ENCODE measurements at places on chromosomes 16 and 17. TPM values are rescaled to one million over a fixed set of nuclear protein-coding genes. Genes with fewer than 3 reads are reported as not detected.

MYH1 gene
- not detected for total RNA-seq

TEKT5 gene
- not detected for total RNA-seq

GRCh38 chr16:19936441-19936840, 51.8 kb upstream of the GPRC5B start:
- H3K27me3 ChIP-seq, result peaks cover 3% of the 10 kb centered on the region
- no peak for DNase-seq
- no peak overlapping the region for H3K27ac ChIP-seq
- no peaks in the 10 kb centered on the region for H3K36me3 ChIP-seq
- no peak overlapping the region for H3K4me3 ChIP-seq

KRTAP4-4 gene
- not detected for total RNA-seq

GRCh38 chr16:85199069-85199725, 86.9 kb upstream of the CIBAR2 start:
- no peaks in the 10 kb centered on the region for H3K27me3 ChIP-seq
- H3K36me3 ChIP-seq, result no peaks in the 10 kb centered on the region
- H3K4me1 ChIP-seq, result no peaks in the 10 kb centered on the region
- H3K4me3 ChIP-seq, result no peak overlapping the region
- DNase-seq, result no peak

DNA sequence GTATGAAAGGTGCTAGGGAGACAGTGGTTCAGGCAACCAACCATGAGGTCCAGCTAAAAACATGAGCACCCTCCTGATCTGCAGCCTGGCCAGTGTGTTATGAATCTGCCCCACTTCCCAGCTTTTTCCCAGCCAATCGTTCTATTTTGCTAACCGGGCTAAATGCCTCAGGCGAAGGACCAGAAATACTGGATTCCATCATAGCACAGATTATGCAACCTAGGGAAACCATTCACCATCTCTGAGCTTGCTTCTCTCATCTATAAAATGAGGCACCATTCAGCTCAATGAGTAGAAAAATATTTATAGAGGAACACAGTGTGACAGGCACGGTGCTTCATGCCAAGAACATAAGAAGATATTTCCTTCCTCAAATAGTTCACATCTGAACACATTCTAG, 45.2 kb upstream of the NUDT7 start:
- H3K4me1 ChIP-seq, result no peaks in the 10 kb centered on the region
- no peaks in the 10 kb centered on the region for H3K36me3 ChIP-seq
- no peak for DNase-seq
- no peak overlapping the region for H3K27ac ChIP-seq
- no peak overlapping the region for H3K4me3 ChIP-seq

DNA sequence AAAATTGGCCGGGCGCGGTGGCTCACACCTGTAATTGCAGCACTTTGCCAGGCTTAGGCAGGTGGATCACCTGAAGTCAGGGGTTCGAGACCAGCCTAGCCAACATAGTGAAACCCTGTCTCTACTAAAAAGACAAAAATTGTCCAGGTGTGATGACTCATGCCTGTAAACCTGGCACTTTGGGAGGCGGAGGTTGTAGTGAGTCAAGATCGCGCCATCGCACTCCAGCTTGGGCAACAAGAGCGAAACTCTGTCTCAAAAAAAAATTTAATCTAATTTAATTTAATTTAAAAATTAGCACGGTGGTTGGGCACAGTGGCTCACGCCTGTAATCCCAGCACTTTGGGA, 1.6 kb upstream of the HBQ1 start:
- H3K36me3 ChIP-seq, result no peaks in the 10 kb centered on the region
- H3K4me1 ChIP-seq, result peaks cover 26% of the 10 kb centered on the region
- no peak overlapping the region for H3K27ac ChIP-seq
- peaks cover 42% of the 10 kb centered on the region for H3K27me3 ChIP-seq
- H3K4me3 ChIP-seq, result no peak overlapping the region

DNA sequence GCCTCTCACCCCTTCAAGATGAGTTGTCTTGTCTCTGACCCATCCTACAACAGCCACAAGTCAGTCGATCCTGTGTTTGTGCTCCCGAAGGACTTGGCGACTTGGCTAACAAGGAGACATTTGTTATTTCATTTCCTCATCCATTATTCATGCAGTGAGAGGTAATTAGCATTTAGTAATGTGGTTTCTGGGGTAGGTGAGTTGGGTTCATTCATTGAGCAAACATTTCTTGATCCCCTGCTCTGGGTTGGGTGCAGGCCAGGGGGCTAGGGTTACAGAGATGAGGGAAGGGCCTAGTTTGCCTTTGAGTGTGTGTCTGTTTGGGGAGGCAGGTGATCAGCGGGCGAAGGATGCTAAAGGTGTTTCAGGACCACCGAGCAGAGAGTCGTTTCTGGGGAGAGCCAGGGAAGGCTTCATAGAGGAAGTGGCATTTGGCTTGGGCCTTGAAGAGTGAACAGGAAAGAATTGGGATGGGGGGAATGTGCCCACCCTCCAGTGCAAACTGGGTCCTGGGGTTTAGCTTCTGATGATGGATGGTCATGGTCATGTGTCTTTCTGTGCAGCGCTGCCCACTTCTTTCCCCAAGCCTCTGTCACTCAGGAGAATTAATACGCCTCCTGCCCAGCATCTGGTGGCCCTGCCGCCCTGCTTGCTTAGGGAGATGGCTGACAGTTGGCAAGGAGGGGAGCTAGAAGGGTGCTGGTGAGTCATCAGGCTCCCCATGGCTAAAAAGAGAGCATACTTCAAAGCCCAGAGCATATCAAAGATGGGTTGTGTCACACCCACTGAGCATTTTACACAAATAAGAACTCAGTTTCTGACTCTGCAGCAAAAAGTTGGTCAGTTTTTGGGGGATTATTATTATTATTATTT, 38.5 kb downstream of the MSI2 start:
- peak; percentile 53 for DNase-seq
- H3K4me3 ChIP-seq, result no peak overlapping the region
- H3K36me3 ChIP-seq, result peaks cover 50% of the 10 kb centered on the region
- H3K27ac ChIP-seq, result peak overlapping the region; percentile 47

DNA sequence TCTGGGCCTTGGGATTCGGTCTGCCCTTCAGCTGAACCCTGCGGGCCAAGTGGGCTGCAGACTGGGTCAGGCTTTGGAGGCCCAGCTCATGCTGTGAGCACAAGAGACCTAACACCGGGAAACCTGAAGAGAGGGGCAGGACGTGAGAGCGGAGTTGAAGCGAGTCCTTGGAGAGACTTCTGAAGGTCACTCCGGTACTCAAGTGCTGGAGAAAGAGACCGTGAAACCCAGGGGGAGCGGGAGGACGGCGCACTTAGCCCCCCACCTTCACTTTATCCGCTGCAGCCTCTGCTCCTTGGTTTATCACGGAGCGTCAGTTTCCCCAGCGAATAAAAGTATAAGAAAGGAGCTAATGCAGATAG, 361 bp downstream of the UQCRC2 start:
- peak; percentile 30 for DNase-seq
- H3K4me1 ChIP-seq, result peaks cover 53% of the 10 kb centered on the region
- H3K36me3 ChIP-seq, result peaks cover 31% of the 10 kb centered on the region
- H3K27ac ChIP-seq, result peak overlapping the region; percentile 99

DNASE1L2 gene
- total RNA-seq, result 4.1 TPM

DNA sequence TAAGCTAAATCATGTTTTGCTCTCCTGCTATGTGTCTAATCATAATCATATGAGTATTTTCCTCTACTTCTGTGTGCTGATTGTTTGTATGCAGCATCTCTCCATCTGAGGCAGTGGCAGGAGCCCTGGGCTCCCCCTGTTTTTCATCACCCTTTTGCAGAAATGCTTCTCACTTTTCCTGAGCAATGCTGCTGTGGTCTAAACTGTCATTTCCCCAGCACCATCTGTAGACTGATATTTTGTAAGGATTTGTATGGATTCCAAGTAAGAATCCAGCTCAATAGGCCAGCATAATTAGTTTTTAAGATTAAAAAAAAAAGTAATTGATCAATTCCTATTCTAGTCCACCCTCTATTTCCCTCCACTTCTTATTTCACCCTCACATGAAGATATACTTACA, 257.0 kb upstream of the CPHXL start:
- no peak for DNase-seq
- no peak overlapping the region for H3K27ac ChIP-seq
- no peaks in the 10 kb centered on the region for H3K36me3 ChIP-seq
- no peak overlapping the region for H3K4me3 ChIP-seq
- H3K4me1 ChIP-seq, result no peaks in the 10 kb centered on the region

- no peaks in the 10 kb centered on the region for H3K4me1 ChIP-seq
- peaks cover 25% of the 10 kb centered on the region for H3K36me3 ChIP-seq
- H3K27ac ChIP-seq, result no peak overlapping the region
Measured at GRCh38 chr16:68948230-68948910, 105.0 kb downstream of the TANGO6 start.

DNA sequence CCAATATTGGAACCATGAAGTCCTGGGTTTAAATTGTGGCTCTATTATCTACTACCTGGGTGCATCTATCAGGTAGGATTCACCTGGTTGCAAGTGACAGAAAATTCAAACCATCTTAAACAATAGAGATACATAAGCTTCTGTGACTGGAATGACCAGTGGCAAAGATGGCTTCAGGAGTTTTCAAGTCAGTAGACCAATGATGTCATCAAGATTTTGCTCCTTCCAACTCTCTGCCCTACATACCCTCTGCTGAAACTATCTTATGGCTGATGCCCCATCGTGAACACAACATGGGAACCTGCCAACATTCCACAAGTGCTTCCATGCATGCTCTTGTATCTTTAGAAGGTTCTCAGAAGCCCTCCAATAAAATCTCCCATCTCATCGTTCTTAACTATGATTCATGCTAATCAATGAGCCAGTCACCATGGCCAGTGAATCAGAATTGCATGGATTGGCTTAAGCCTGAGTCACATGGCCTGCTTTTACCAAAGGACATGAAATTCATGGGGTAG, 180.9 kb downstream of the GRIN2A start:
- no peak overlapping the region for H3K4me3 ChIP-seq
- H3K27me3 ChIP-seq, result no peaks in the 10 kb centered on the region
- no peak for DNase-seq
- H3K27ac ChIP-seq, result no peak overlapping the region
- H3K4me1 ChIP-seq, result no peaks in the 10 kb centered on the region

CALB2 gene
- total RNA-seq, result not detected

DNA sequence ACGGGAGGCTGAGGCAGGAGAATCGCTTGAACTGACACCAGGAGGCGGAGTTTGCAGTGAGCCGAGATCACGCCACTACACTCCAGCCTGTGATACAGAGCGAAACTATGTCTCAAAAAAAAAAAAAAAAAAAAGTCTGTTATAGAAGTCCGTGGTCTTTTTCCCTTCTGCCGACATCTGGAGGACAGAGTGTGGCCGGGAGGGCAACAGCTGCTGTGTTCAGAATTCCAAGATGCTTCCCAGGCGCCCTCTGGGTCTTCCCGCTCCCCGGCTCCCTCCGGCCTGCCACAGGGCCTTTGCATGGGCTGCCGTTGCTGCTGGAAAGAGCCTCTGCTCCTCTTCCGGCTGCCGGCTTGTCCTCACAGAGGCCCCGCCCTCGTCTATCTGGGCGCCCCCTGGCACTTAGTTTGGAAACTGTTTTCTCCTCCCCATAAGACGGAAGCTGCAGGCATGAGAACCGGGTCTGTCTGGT, 2.4 kb upstream of the CACNA1H start:
- DNase-seq, result peak; percentile 26
- H3K27ac ChIP-seq, result no peak overlapping the region
- H3K36me3 ChIP-seq, result no peaks in the 10 kb centered on the region
- peaks cover 12% of the 10 kb centered on the region for H3K27me3 ChIP-seq
- no peak overlapping the region for H3K4me3 ChIP-seq

CCL15 gene
- not detected for total RNA-seq

IRX3 gene
- not detected for total RNA-seq

FN3KRP gene
- 41.8 TPM for total RNA-seq

DNA sequence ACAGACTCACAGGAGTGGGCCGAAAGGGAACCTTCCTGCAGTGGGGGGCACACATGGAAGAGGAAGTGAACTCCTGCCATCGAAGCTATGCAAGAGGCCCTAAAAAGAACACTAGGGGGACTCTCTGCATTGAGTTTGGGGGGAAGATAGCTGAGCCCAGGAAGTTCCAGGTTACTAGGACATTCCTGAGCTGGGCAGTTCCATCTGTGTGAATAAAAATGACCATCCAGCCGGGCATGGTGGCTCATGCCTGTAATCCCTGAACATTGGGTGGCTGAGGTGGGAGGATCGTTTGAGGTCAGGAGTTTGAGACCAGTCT, 211.8 kb downstream of the ZNF423 start:
- H3K36me3 ChIP-seq, result no peaks in the 10 kb centered on the region
- H3K27ac ChIP-seq, result no peak overlapping the region
- no peaks in the 10 kb centered on the region for H3K27me3 ChIP-seq
- DNase-seq, result no peak
- no peak overlapping the region for H3K4me3 ChIP-seq

ASGR1 gene
- total RNA-seq, result 0.63 TPM

DNA sequence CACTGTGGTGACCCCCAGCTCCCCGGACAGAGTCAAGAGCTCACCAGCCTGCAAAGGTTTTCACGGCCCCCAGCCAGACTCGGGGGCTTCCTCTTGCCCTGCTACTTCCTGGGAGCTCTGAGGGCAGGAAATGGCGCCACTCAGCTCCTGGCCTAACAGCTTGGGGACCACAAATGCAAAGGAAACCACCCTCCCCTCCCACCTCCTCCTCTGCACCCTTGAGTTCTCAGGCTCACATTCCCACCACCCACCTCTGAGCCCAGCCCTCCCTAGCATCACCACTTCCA, 375 bp upstream of the SPN start:
- peaks cover 45% of the 10 kb centered on the region for H3K4me1 ChIP-seq
- peak; percentile 74 for DNase-seq
- H3K4me3 ChIP-seq, result peak overlapping the region; percentile 96
- H3K36me3 ChIP-seq, result peaks cover 47% of the 10 kb centered on the region
- no peaks in the 10 kb centered on the region for H3K27me3 ChIP-seq

- H3K27me3 ChIP-seq, result no peaks in the 10 kb centered on the region
- no peak overlapping the region for H3K4me3 ChIP-seq
- H3K4me1 ChIP-seq, result no peaks in the 10 kb centered on the region
- no peak for DNase-seq
Measured at GRCh38 chr16:77277141-77277540, 77.9 kb downstream of the SYCE1L start.

AGRP gene
- not detected for total RNA-seq

DNA sequence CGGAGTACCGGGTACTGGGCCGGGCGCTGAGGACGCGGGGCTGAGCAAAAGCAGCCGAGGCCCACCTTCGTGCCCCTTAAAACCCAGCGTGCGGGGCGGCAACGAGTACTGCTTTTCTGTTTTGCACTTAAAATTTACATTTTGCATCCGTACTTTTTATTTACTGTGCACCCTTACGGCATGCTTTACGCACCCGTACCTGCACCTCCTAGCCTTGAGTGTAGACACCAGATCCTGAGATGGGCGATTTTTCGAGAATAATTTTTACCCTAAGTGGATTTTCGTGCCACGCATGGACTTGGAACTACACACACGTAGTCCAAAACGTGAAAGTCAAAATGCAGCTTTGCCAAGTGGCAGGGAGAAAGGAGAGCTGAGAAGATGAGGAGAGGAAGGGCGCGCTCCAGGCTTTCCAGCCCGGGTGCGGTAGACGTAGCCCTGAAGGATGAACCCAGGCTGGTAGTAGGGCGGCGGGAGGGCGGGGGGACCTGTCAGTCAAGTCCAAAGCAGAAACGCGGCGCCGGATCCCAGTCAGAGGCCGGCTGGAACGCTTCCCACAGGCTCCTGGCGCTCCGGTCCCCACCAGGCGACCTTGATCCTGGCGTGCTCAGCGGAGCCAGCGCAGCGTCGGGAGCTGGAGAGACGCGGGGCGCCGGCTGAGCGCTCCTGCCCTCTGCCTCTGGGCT, 1.2 kb upstream of the CBLN1 start:
- H3K36me3 ChIP-seq, result peaks cover 4% of the 10 kb centered on the region
